ENCODE measurements at places on chromosomes 7 and 10. TPM values are rescaled to one million over a fixed set of nuclear protein-coding genes. Genes with fewer than 3 reads are reported as not detected.

The PRKAR2B gene
- polyA plus RNA-seq, result 1.7 TPM

The SPDYE16 gene
- polyA plus RNA-seq, result not detected

The TAS2R41 gene
- polyA plus RNA-seq, result not detected

The THSD7A gene
- polyA plus RNA-seq, result not detected

The COL26A1 gene
- polyA plus RNA-seq, result not detected

The PRSS1 gene
- polyA plus RNA-seq, result 8.7 TPM
